Activated naive CD4-positive, alpha-beta T cell (primary cell): ENCODE measurements at places on chromosomes 7 and 10.

- DNase-seq: no peak
Measured at GRCh38 chr7:51224811-51225595, 91.6 kb downstream of the COBL start.

- DNase-seq: no peak
Measured at GRCh38 chr7:105577251-105577650, 4.0 kb downstream of the EFCAB10 start.

GRCh38 chr7:50685135-50686065, 97.3 kb downstream of the GRB10 start:
- DNase-seq: no peak

GRCh38 chr7:633381-634018, 93.0 kb upstream of the DNAAF5 start:
- DNase-seq: no peak

DNA sequence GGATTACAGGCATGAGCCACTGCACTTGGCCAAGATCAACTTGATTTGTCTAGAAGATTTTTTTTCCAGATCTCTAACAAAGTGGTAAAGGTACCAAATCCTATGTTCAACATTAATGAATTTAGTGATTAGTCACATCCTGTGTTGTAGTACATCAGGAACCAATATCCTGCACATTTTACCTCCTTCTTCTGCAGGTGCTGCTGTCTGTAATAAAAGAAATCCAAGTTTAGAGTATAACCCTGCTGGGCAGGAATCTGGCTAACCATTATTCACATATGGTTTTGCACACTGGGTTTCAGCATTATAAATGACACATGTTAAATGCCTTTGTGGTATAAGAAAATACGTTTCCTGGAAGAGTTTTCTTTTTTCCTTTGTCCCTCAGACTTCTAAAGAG, 10.8 kb downstream of the PARD3 start:
- no peak for DNase-seq

DNA sequence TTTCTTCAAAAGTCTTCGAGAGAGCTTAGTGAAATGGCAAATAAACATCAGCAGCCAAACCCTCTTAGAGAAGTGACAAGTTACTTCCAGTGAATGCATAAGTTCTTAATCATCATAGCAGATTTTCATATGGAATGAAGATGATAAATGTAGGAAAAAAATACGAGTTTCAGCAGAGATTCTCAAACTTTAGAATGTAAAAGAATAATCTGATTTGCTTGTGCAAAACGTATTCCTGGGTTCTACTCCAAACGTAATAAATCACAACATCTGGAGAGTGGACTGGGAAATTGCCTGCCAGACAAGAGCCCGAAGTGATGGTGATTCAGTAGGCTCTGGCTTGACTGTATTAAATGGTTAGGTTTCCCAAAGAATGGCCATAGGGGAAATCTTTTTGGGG, 62.2 kb downstream of the AKR1E2 start:
- no peak for DNase-seq

DNA sequence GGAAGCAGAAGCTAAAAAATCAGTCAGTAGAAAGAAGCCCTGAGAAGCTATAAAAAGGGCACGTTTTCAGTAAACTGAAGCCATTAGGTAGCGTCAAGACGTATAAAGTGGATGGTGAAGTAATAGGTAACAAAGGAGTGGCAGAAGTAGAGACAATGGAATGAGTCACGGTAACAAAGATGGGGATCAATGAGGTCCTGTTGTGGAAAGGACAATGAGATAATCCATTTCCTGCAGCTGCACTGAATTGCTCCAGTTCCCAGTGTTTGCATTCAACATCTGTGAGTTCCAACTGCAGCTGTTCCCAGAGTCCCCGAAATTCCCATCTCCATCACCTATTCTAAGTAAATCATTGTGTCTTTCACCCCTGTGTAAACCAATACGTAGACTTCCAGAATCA, 4.8 kb upstream of the HYCC1 start:
- no peak for DNase-seq
